Ascending aorta (tissue), 2 donors: ENCODE measurements at places on chromosomes 5 and 9. TPM values are rescaled to one million over a fixed set of nuclear protein-coding genes. Genes with fewer than 3 reads are reported as not detected.

PCDHGA4 gene
- 4.3 TPM for total RNA-seq

TERT gene
- not detected for total RNA-seq

KLHL9 gene
- total RNA-seq, result 6.4 TPM

ELP1 gene
- total RNA-seq, result 8.8 TPM

AMACR gene
- total RNA-seq, result 1.3 TPM

DNA sequence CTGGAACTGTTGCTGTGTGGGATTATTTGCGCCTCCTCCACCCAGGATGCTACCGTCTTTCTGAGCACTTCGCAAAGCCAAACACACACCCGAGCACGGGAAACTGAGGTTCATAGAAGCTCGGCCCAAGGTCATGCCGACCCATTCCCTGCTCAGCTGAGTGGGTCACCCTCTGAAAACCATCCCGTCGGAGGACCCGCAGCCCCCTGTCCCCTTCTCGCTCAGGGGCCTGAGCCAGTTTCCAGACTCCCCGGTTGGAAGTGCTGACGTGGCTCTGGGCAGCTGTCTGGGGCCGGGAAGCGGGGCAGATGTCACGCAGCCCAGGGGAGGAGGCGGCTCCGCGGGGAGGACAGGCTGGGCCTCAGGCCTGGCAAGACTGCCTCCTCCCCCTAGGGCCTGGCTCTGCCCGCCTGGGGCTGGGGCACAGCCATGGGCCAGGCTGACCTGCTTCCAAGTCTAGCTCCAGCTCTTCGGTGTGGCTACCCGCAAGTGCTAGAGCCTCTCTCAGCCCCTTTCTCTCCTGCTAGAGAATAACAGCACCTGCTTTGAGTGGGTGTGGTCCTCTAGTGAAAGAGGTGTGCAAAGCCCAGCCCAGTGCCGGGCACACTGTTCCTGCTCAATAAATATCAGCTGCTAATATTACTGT is 9.9 kb upstream of the CXXC5 start:
- peak overlapping the region; percentile 83 for H3K27ac ChIP-seq
- H3K36me3 ChIP-seq, result no peaks in the 10 kb centered on the region
- peak overlapping the region; percentile 70 for H3K4me3 ChIP-seq
- H3K27me3 ChIP-seq, result no peaks in the 10 kb centered on the region
- DNase-seq, result no peak

DNA sequence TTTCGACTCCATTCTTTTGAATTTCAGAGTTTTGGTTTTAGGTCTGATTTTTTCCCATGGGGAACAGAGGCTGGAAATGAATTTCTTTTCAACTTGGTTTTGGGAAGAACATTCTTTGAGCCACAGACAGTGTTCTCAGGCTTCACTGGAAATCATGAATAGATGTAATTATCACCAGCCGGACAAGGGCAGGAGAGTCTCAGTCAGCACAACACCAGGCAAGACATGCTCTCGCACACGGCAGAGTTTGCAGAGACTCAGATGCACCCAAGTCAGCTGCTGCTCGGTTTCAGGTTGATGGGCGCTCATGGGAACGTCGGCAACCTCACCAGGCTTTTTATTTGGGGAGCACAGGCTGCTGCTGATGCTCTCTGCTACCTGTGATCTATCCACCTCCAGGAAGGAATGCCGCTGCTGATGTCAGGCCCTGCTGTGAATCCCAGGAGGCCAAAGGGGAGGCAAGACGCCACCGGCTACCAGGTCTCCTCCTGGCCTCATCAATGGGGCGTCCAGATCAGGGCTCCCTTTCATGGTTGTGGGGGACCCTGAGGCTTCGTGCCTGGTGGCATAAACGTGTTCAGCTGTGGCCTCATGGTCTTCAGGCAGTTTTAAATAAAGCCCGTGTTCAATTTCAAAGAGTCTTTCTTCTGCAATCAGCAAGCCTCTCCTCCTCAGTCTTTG is 332.3 kb upstream of the IRX4 start:
- no peaks in the 10 kb centered on the region for H3K27me3 ChIP-seq
- no peak overlapping the region for H3K4me3 ChIP-seq
- no peaks in the 10 kb centered on the region for H3K4me1 ChIP-seq
- no peak overlapping the region for H3K27ac ChIP-seq
- no peak for DNase-seq
- no peaks in the 10 kb centered on the region for H3K36me3 ChIP-seq

DNA sequence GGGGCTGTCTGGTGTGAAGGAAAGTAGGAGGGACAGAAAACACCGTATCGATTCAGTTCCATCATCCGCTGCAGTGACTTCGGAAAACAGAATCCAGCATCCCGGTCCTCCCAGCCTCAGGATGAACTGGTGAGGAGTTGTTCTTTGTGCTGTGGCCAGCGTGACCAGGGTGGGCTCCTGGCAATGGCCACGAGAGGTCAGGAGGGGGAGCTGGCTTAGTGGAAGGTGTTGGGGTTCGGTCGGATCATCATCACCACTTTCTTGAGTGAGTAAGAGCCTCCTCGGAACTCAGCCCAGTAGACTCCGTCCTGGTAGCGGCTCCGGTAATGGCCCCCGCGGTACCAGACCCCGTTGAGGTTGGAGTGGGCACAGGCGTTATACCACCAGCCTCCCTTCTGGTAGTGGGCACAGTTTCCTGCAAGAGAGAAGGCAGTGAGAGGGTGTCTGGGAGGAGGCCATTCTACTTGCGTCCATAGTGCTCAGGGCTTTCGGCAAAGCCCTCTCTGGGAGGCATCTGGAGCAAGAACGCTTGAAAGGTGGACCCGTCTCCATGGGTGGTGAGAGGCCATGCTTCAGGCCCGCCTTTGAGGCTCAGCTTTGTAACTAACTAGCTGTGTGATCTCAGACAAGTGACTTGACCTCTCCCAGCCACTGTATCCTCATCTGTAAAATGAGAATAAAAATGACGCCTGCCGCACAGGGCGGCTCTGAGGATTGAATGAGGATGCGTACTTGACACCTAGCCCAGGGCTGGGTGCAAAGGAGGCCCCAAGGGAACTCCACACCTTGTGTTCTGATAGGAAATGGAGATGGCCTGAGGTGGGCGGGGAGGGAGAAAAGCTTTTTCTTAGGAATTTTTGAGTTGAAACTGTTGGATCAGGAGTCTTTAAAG is 33.5 kb downstream of the ANGPTL2 start:
- peaks cover 29% of the 10 kb centered on the region for H3K36me3 ChIP-seq
- H3K4me1 ChIP-seq, result peaks cover 8% of the 10 kb centered on the region
- DNase-seq, result no peak
- H3K27ac ChIP-seq, result no peak overlapping the region

DNA sequence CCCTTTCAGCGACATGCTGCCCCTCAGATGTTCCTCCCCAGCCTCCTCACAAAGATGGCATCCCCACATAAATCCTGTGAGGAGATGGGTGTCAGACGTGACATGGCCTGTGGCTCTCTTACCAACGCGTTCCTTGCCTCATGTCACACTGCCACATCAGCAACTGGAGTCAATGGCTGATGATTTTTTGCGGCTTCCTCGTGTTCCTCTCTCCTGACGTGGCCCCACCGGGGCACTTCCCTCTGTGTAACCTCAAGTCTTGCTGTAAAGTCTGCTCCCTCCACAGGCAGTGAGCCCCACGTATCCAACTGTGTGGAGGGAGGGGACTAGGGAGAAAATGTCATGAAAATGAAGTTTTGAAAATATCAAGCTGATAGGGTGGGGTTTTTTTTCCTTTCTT is 53.2 kb upstream of the SHISAL2B start:
- no peak for DNase-seq
- H3K4me1 ChIP-seq, result no peaks in the 10 kb centered on the region
- H3K27ac ChIP-seq, result no peak overlapping the region
- H3K36me3 ChIP-seq, result no peaks in the 10 kb centered on the region
- H3K4me3 ChIP-seq, result no peak overlapping the region

DNA sequence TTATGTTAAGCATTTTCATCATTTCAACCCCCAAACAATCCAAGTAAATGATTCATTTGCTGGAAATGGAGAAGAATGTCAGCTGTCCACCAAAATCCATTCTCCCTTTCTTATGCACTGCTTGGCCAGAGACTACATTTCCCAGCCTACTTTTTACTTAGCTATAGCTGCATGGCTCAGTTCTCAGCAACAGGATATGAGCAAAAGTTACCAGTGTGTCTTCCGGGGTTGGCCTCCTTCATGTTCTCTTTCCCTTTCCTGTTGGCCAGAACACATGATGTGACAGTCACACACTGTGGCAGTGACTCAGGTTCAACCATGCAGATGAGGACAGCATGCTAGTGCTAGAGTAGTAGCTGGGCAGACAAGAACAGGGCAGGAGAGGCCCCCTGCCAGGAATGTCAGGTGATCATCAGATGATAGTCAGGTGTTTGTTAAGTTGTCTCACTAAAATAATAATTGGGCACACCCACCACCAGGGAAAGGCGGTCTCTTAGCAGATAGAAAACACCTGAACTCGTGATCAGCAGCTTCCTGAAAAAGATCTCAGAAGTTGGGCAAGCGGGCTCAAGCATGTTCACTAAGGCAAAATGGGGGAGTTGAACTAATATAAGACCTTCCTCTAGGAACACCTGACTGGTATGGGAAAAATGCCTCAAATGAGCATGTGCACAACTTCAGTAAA is 12.2 kb downstream of the GPR150 start:
- H3K4me3 ChIP-seq, result no peak overlapping the region
- H3K36me3 ChIP-seq, result no peaks in the 10 kb centered on the region
- DNase-seq, result peak; percentile 75
- no peaks in the 10 kb centered on the region for H3K4me1 ChIP-seq

DNA sequence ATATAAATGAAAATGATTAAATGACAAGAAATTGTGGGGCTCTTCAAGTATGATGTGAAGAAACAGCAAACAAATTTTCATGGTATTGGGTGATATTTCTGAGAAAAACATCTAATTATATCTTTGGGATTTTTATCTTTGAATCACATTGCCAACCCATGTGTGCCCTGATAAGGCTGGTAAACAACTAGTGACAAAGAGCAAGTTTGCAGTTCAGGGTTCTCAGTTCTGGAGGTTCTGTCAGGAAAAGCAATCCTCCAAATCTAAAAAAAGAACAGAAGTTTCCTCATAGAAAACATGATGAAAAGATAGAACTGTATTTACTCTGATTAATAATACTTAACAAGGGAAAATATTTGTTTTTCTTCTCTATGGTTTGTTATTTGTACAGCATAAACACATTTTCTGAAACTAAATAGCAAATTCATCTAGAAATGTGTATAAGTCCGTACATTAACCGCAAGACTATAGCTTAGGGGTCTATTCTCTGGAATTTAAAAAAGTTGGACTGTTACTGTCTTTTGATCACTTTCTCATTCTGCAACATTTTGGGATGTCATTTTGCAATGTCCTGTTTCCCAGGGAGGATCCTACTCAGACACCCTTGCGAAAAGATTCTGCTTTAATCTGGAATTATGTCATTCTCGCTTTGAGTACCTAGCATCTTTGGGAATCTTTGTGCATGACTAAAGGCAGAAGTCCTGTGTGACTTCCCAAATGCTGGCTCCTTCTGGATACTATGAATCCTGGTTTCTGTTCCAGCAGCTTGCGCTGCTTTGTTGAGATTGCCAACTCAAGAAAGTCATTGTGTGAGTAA is 308.5 kb downstream of the ADGRV1 start:
- no peak overlapping the region for H3K4me3 ChIP-seq
- no peaks in the 10 kb centered on the region for H3K4me1 ChIP-seq
- no peaks in the 10 kb centered on the region for H3K36me3 ChIP-seq
- H3K27ac ChIP-seq, result no peak overlapping the region
- no peaks in the 10 kb centered on the region for H3K27me3 ChIP-seq

- no peak overlapping the region for H3K4me3 ChIP-seq
- no peak for DNase-seq
- peaks cover 7% of the 10 kb centered on the region for H3K36me3 ChIP-seq
- H3K27ac ChIP-seq, result no peak overlapping the region
- H3K4me1 ChIP-seq, result no peaks in the 10 kb centered on the region
These were observed 84.5 kb upstream of the CER1 start for GRCh38 chr9:14806941-14807520.

DNA sequence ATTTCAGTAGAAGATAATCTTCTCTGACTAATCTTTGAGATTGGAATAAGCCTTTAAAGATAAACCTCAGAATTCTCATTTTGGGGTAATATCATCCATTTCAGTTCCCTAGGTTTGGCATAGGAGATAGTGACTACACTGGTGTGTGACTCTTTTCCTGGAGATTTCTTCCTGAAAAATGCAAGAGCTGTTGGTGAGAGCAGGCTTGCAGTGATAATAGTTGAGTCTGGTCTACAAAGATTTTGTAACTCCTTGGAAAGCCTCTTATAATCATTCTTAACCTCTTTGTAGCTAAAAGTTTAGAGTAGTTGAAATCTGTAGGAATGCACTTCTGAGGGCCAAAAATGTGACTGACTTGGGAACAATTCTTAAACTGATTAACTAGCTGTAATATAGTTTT is 23.4 kb downstream of the RANBP17 start:
- no peaks in the 10 kb centered on the region for H3K36me3 ChIP-seq
- no peak overlapping the region for H3K27ac ChIP-seq
- no peak for DNase-seq
- H3K4me1 ChIP-seq, result no peaks in the 10 kb centered on the region
- no peaks in the 10 kb centered on the region for H3K27me3 ChIP-seq

DNA sequence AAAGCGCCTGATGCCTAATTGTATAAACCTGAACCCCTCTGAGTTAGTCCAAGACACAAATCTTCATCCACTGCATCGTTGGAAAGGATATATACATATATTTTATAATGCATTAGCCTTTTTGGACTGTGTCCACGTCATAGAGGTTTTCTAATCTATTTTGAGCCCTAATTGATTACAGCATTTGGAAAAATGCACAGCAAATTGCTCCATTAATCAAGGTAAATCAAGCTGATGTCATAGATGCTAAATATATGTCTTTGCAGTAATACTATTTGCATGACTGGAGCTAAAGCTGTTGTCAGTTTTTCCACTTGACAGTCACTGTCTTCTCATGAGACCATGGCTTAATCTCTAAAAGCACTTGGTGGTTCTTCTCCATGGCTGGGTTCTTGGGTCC is 483.5 kb upstream of the TNC start:
- no peak overlapping the region for H3K4me3 ChIP-seq
- H3K27ac ChIP-seq, result no peak overlapping the region
- no peaks in the 10 kb centered on the region for H3K4me1 ChIP-seq
- DNase-seq, result no peak
- H3K36me3 ChIP-seq, result no peaks in the 10 kb centered on the region

DNA sequence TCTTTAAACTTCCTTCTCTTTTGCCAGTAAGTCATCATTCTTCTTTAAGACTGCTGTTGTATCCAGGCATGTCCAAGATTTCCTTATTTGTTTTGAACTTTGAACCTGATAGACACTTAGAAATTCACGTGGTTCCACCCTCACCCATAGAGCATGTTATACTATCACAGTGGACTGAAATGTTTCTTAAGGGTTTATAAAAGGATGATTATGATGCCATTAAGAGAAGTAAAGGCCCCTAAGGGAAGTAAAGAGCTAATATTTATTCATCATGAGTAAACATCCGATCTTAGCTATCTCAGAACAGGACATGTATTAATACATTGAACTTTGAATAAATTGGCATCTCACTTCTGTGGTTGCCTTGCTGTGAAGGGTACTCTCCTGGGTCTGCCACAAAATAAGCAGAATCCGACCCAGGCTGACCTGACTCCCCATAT is 49.8 kb downstream of the PRKACG start:
- no peaks in the 10 kb centered on the region for H3K4me1 ChIP-seq
- H3K27me3 ChIP-seq, result no peaks in the 10 kb centered on the region
- H3K4me3 ChIP-seq, result no peak overlapping the region
- DNase-seq, result no peak
